ENCODE measurements at places on chromosomes 16 and 17. TPM values are rescaled to one million over a fixed set of nuclear protein-coding genes. Genes with fewer than 3 reads are reported as not detected.

DNA sequence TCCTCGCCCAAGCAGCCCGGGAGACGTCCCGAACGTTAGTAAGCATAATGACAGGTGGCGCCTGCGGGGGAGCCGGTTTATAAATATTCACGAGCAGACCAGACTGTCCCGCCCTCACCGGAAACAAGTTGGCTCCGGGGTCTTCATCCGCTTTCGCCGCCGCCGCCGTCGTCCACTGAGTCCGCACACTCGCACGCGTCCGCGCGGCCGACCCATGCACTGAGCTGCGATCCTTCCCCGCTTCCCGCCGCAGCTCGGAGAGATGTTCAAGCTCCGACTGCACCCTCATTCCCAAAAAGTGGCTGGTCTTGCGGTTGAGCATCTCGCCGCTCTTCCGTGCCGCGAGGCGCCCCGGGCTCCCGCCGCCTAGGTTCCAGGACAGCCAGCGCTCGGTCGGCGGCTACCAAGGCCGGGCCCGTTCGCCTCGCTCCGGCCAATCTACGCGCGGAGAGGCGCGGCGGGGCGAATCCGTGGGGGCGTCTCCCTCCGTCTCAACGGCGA, 385 bp downstream of the CFAP119 start:
- no peak for DNase-seq

- no peak for DNase-seq
Observed at GRCh38 chr16:11956558-11956957, 8.5 kb upstream of the TNFRSF17 start.

- DNase-seq = no peak
Observed at GRCh38 chr16:19128454-19129200, 14.9 kb downstream of the ITPRIPL2 start.

Gene MEOX1
- 1.8 TPM for total RNA-seq

Gene TAC4
- total RNA-seq = not detected

Measured in left colon (tissue), 2 donors.